ENCODE measurements at places on chromosomes 6 and 20. TPM values are rescaled to one million over a fixed set of nuclear protein-coding genes. Genes with fewer than 3 reads are reported as not detected.

DNA sequence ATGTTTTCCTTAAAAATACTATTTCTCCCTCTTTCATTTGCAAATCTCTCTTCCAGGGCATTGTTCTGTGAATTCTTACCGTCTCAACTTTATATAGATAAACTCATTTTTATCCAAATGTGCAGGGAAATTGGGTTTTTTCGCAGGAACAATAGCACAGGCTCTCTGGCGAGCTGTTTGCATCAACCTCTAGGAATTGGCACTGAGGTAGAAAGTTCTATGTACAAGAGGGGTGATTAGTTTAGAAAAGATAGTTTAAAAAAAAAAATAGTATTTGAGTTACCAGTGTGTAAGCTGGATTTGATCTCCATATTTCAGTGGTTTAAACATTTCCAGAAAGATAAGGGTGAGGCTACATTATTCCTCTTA lies 129.7 kb upstream of the BTN3A2 start:
- DNase-seq: no peak

The TFAP2D gene
- not detected for polyA plus RNA-seq

- no peak for DNase-seq
Measured at GRCh38 chr6:16222826-16223225, 15.6 kb upstream of the GMPR start.

The ASCC3 gene
- 25.1 TPM for polyA plus RNA-seq

- DNase-seq: no peak
Measured at GRCh38 chr6:35594503-35595186, 81.9 kb upstream of the TULP1 start.

The GHRH gene
- polyA plus RNA-seq: not detected

DNA sequence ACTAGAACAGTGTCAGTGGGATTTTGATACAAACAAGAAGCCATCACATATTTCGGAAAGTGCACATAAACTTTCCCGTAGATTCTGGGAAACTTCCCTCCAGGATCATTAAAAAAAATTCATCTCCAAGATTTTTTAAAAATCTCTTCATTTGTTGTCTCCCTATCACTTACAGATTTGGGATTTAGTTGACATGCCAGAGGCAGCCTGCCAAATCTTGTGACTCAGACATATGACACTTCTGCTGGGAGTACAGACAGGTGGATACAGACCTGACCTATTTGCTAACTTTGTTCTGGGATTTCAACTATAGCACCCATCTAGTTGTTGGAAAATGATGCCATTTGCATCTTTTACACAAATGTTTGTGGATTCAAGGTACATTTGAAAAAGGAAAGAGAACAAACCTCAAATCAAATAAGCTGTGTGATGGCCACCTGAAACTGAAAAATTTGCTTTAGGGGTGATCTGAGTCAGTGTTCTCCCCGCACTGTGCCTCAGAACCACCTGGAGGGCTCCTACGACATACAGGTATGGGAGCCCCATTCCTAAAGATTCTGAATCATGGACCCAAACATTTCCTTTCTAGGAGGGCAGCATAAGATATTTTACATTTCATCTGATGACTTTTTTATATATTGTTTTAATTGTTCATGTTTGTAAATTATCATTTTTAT lies 21.9 kb upstream of the CD2AP start:
- DNase-seq: no peak

DNA sequence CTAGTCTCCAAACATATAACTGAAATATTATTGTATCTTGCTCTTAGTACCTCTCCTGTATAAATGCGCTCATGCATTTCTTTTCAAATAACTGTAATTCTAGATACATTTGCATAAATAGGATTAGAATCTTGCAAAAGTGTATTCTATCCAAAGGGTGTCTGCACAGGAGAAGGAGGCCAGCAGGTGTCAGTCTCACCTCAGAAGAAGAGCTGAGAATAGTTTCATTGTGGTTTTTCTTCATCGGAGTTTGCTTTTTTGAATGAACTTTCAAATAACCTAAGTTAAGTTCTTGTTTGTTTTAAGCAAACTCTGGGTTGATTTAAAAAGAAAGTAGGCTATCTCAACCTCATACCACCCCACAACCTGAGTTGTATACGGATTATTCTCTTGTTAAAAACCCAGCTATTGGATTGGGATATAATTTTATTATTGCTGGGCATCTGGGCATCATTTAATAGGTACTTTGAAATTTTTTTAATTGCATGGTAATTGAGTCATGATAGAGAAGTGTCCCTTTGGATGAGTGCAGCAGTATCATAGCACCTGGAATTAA lies 125.0 kb upstream of the MLIP start:
- no peak for DNase-seq

DNA sequence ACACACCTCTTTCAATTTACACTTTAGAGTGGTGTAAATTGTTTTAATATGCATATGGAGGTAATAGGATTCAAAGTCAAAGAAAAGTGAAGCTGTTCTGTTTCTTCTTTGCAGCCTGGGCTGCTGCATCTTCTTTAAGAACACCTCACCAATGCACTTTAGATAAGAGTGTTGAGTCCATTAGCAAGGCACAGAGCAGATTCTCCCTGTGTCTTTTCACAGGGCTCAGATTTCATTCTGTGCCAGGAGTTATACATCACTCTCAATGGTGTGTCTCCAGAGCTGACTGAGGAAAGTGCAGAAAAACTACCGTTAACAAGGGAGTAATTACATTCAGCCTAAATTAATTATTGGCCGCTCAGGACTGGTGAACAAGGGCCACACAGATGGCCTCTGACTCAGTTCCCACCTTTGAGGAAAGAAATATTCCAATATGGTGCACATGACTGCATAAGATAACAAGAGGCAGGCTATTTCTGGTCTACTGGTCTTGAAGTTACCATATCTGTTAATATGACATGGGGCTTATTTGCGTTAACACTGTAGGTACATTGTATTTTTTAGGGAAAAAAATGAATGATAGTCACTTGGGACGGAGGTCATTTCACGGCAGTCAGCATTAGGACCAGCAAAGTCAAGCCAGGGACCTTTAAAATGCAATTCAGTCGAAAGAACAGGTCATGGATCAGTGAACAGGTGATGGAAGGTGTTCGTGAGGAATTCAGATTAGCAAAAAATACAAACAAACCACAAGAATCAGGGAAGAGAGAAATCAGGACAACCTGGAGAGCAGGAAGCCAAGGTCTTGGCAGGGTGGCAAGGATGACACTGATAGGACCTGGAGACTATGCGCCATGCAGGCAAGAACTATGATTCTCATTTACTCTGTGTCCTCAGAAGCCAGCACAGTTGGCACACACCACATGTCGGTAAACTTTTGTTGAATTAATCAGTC lies 203.7 kb downstream of the TBX18 start:
- no peak for DNase-seq

The KCNK5 gene
- 11.9 TPM for polyA plus RNA-seq

DNA sequence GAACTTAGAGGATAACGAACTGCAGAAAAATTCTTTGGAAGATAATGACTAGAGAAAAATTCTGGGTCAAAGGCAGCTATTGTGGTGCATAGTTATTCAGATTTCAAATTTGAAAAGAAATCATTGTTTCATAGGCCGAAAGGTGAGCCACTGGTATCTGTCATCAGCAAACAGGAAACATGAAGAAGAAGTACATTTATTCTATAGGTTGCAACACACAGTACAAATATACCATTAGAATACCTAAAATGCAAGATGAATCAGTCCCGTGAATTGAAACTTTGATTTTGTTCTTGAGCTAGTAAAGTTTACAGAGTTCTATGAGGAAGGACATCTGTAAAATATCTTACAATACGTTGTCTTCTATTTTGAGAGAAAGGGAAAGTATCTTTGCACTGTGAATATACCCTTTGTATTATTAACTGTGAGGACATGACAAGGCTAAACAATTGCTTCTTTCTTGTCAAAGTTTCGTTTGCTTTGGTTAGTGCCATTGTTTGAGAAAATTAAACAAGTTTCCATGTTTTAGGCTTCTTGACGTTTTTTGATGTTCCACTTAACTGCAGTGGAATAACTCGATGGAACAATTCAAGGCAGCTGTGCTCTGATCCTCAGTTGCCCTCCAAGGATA lies 84.7 kb downstream of the HDGFL1 start:
- DNase-seq: no peak

DNA sequence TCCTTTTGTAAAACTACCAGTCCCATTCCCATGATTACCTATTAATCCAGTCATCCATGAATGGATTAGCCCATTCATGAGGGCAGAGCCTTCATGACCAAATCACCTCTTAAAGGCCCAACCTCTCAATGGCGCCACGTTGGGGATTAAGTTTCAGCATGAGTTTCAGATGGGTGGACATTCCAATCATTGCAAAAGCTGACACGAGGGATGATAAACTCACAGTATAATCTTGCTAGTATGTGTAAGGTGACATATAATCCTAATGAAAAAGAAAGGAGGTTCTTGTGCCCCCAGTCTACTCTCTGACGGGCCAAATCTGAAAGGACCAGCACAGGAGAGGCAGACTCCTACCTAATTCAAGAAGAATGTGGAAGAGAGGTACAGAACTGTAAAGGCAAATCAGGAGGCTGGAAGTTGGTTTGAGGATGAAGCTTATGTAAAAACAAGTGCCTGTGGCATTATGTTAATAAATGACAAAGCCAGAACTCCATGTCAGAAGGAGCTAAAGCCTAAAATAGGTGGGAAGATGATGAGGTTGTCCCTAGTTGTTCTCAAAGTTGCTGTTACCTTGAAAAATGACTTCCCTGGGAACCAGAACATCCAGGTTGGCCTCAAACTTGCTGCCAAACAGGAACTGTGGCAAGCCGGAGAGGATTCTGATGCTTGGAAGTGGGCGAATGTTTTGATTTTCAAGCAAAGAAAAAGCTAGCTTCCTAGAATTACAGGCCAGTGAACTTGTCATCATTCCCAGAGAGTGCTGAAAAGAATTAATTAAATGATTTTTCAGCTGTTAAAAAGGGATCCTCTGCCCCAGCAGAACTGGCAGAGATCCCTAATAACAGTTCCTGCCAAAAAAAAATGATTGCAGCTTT lies 106.5 kb upstream of the TIAM2 start:
- no peak for DNase-seq

- DNase-seq: no peak
Measured at GRCh38 chr6:41466437-41466990, 79.7 kb upstream of the FOXP4 start.

DNA sequence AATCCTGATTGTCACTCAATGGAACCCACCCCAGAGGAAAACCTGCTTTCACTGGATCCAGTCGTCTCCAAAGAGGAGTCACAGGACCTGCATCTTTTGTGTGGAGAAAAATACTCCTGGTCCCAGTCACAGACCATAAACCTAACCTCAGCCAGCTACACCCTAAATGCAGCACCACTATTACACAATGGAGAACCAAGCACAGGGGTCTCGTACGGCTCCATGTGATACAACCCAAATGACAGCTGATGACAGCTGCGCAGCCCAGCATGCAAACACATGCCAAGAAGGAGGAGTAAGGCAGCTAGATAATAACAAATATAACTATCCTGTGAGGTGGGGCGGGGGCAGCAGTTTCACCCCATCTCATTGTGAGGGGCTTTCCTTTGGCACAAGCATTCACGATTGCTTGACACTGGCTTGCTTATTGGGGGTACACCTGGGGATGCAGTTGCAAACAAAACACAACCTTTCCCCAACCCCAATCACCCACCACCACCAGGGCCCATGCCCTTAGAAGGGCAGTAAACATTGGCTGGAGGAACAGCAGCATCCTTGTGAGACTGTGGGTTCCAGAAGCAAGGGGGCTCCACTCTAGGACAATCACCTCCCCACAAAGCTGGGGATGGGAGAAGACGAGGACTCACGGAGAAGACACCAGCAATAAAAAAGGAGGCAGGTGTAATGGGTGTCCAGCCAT lies 51.5 kb downstream of the TRERF1 start:
- DNase-seq: no peak

DNA sequence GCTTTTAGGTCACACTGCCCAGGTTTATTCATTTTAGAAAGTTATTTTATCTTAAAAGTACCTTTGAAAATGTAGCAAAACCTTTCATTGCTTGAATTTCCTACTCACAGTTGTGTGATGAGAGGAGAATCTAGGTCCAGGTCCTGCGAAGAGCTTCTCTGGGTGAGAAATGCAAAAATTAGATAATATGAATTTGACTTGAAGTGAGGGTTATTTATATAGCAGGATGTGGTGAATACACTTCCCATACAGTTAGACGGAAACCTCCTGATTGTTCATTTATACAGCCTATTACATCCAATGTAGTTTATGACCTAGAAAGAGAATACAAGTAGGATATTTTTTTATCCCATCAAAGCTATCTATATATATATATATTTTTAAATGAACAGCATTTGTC lies 30.5 kb downstream of the CDKAL1 start:
- no peak for DNase-seq

GRCh38 chr20:62156254-62156556 lies 12.6 kb downstream of the SS18L1 start:
- DNase-seq: no peak

The DTD1 gene
- 32.8 TPM for polyA plus RNA-seq

The SAMD10 gene
- polyA plus RNA-seq: 6.6 TPM

GRCh38 chr20:52945268-52945667 lies 26.9 kb upstream of the TSHZ2 start:
- no peak for DNase-seq

DNA sequence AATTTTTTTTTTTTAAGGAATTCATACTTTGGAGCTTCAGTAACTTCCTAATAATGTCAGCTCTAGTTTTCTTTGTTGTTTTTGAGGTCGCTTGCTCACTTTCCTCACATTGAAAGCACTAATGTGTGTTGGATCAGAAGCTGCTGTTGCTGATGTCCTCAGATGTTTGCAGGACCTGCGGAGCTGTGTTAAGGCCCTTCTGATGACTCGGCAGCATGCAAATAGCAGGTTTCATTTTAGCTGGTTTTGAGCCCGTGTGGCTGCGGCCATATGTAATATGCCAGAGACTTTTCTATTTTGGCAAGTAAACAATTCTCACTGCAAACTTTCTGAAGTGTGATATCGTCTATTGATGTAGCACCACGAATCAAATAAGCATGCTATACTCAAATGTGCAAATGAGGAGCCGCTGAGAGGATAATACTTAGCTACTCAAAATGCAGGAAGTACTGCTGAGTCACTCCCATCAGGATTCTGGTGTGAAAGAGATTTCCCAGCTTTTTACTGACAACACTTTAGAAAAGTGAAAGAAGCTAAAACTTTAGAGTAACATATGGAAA lies 187.8 kb downstream of the SASH1 start:
- no peak for DNase-seq

The BIRC7 gene
- 1.9 TPM for polyA plus RNA-seq

The MRAP2 gene
- 3.5 TPM for polyA plus RNA-seq

DNA sequence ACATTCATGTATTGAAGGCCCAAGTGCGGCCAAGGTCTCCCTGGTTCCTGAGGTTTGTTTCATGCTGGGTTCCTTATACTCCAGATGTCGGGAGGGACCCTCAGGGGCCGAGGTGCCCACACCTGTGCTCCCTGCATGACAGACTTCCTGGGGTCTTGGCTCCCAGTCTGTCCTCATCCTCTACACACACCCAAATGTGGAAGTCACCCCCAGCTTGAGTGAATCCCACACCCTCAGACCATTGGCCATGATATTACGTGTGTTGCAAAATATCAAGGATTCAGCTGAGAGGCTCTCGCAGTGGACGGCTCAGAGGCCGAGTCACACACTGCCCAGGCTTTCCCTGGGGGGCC lies 82.2 kb upstream of the DUSP22 start:
- no peak for DNase-seq

The HCRTR2 gene
- 0.28 TPM for polyA plus RNA-seq
